Amygdala (tissue), 56 donors: ENCODE measurements at places on chromosomes 3 and 15.

GRCh38 chr15:67520321-67521028 is 456 bp upstream of the C15orf61 start:
- DNase-seq: no peak

DNA sequence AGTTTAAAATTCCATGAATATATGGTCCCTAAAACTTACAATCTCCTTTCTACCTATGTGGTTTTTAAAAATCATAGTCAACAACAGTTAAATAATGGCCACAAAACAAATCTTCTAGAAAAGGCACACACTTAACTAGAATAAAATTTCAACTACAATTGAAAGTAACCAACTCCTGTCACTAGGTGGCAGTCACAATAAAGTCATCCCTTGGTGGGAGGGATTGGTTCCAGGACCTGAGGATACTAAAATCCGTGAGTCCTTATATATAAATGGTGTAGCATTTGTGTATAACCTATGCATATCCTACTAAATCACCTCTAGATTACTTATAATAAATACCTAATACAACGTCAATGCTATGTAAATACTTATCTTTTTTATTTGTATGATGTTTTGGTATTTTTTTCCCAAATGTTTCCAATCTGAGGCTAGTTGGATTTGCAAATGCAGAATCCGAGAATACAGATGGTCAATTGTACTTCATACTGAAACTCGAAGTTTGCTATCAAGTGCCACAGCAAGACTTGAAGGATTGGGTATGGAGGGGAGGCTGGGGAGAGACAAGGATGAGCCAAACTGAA is 172.6 kb downstream of the FMN1 start:
- DNase-seq: no peak

GRCh38 chr3:11479221-11479620 is 164.5 kb downstream of the VGLL4 start:
- no peak for DNase-seq

GRCh38 chr15:39403640-39404117 is 177.2 kb upstream of the THBS1 start:
- no peak for DNase-seq

GRCh38 chr3:130935761-130936492 is 42.0 kb downstream of the ATP2C1 start:
- no peak for DNase-seq

GRCh38 chr3:52302426-52303145 is 13.5 kb upstream of the DNAH1 start:
- no peak for DNase-seq

GRCh38 chr3:112644453-112644852 is 3.5 kb upstream of the CCDC80 start:
- DNase-seq: no peak

GRCh38 chr3:113100063-113100462 is 109.3 kb downstream of the GTPBP8 start:
- no peak for DNase-seq

- no peak for DNase-seq
Observed at GRCh38 chr3:190690246-190690645, 172.2 kb downstream of the GMNC start.

DNA sequence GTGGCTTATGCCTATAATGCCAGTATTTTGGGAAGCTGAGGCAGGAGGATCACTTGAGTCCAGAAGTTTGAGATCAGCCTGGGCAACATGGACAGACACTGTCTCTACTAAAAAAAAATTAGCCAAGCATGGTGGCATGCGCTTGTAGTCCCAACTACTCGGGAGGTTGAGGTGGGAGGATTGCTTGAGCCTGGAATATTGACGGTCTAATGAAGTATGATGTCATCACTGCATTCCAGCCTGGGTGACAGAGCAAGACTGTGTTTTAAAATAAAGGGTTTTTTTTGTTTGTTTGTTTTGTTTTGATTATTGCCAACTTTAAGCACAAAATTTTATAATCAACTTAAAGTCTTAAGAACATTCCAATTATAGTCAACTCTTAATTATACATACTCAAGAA is 6.8 kb downstream of the PLSCR1 start:
- no peak for DNase-seq

DNA sequence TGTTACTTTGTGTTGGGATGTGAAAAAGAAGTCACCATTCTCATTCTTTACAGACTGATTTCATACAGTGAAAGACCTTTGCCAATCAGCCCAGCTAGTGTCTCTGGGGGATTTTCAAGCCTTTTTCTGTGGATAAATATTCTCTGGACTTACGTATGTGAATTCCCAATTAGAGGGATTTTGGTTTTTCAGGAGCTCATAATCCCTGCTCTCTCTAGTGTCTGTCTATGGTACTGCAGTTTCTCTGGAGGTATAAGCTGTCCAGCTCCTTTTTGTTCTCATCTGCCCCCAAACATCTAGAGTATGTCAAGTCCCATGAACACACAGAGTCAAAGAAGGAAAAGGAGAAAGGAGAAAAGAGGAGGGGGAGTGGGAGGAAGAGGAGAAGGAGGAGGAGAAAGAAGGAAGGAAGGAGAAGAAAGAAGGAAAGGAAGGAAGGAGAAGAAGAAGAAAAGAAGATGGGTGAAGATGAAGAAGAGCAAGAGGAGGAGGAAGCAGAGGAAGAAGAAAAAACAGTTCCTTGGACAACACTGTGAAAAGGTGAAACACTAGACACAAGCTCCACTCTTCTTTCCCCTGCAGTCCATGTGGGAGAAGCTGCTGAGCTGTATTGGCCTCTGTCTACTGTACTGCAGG is 218.6 kb downstream of the GREM1 start:
- DNase-seq: no peak

DNA sequence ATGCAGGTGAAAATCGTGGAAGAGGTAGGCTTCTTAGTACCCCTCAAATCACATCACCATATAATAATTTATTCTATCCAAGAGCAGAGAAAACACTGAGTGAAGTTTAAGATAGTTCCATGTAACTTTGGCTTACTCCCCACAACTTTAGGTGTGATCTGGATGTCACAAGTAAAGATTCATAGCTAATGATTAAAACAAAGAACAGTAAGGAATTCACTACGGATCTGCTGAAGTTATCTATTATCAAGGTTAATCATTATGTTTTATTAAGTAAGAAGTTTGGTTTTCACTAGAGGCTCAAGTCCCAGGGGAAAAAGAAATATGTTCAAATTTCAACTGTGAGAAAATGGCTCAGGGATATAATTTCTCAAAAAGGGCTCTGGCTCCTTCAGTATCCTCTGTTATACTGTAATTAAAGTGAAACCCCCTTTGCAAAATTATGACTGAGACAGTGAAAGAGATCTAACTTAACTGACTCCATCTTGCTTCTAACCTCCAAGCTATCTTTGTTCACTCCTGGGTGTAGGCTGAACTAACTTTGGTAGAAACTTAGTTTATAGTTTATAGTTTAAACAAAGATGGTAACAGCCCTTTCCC is 17.1 kb downstream of the CD80 start:
- DNase-seq: no peak

- DNase-seq: no peak
Observed at GRCh38 chr3:192570315-192570714, 157.0 kb downstream of the FGF12 start.

GRCh38 chr3:113431811-113432210 is 9.5 kb downstream of the CFAP44 start:
- no peak for DNase-seq

DNA sequence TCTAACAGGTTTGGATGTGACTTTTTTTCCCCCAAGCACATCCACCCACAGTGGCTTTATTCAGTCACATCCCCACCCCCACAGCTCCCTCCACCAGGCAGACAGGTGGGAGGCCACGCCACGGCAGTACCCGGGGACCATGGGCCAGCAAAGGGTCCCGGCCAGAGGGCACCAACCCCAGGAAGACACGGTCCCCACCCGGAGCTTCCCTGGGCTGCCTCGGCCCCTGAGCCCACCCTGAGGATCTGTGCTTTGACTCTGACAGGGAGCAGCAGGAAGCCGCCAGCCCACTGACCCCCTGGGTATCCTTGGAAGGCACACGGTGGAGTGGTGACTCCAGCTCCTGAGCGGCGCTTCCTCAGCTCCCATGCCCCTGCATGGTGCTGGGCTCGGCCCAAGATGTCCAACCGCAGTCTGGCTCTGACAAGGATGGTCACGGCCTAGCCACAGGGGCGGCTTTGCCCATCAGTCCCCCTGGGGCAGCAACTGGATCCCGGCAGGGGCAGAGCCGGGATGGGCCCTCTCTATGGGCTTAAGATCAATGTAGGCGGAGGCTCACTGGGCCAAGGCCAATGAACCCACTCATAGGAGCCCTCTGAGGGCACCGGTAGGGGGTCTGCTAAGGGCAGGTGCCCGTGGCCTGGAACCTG is 66.2 kb upstream of the TTBK2 start:
- DNase-seq: no peak

- no peak for DNase-seq
Observed at GRCh38 chr3:84108442-84108971, 850.3 kb upstream of the CADM2 start.

DNA sequence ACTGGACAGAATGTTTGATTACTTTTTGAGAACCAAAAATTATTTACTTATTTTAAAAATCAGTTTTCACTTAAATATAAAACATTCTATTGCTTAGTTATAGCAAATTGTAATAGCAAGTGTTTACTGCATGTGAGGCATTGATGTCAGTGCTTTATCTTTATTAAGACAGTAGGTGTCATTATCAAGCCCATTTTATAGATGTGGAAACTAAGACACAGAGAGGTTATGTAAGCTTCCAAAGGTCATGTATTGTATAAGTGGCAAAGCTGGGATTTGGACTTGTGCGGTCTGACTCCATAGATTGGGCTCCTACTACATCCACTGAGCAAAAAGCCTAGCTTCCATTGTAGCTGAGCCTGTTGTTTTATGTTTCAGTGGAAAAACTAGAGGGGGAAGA is 17.6 kb downstream of the ZNF589 start:
- no peak for DNase-seq

- DNase-seq: peak; percentile 74
Observed at GRCh38 chr15:40102897-40103858, 5.5 kb downstream of the BMF start.

GRCh38 chr3:41629986-41630385 is 331.9 kb downstream of the ULK4 start:
- DNase-seq: no peak
